LHCN-M2 (cell line): ENCODE measurements at places on chromosomes 5 and 9. TPM values are rescaled to one million over a fixed set of nuclear protein-coding genes. Genes with fewer than 3 reads are reported as not detected.

The BTNL9 gene
- not detected in 2 replicates for total RNA-seq

The PNPLA7 gene
- 0.17 and 0.26 TPM in 2 replicates for total RNA-seq

DNA sequence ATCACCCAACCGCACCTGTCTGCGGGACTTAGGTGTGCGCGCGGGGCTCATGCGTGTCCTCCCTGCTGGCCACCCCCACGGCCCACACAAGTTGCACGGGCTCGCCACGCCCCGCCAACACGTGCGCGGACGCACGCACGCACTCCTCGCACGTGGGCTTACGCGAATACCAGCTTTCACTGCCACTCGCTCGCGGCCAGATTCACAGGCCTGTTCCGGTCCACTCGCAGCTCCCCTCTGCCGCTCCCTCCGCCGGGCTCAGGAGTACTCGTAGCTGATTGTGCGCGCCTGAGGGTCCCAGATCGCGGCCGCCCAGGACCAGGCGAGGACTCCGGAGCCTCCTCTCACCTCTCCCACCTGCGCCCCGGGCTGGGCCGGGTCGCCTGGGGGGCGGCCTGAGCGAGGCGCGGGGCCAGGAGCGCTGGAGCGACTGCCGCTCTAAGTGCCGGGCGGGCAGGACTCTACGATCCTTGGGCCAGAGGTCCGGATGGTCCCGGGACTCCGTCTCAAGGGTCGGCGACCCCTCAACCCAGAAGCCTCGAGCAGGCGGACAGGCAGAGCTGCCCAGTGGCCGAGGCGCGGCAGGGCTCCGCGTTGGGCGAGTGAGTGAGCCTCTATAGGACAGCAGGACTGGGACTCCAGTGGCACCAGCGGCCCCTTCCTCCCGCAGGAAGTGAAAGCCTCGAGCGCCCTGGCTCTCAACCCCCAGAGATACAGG is 3.4 kb downstream of the PCDHGC5 start:
- DNase-seq = no peak

GRCh38 chr9:12785260-12785770 is 10.5 kb downstream of the LURAP1L start:
- no peak for DNase-seq
